Stimulated activated CD8-positive, alpha-beta memory T cell treated with anti-CD3 and anti-CD28 coated beads, Interleukin-4, amount 100 ng/mL, for 4 hours (primary cell): ENCODE measurements at places on chromosomes 16 and 17.

- no peak for DNase-seq
Observed at GRCh38 chr17:4947010-4947410, 1.3 kb downstream of the PFN1 start.

DNA sequence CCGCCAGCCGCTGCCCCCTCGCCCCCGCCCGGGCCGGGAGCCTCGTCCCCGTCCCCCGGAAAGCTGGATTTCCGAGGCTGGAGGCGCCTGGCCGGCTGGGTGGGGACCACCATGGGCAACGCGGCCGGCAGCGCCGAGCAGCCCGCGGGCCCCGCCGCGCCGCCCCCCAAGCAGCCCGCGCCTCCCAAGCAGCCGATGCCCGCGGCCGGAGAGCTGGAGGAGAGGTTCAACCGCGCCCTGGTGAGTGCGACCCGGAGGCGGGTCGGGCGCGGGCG, 266 bp downstream of the FMNL1 start:
- DNase-seq, result no peak

DNA sequence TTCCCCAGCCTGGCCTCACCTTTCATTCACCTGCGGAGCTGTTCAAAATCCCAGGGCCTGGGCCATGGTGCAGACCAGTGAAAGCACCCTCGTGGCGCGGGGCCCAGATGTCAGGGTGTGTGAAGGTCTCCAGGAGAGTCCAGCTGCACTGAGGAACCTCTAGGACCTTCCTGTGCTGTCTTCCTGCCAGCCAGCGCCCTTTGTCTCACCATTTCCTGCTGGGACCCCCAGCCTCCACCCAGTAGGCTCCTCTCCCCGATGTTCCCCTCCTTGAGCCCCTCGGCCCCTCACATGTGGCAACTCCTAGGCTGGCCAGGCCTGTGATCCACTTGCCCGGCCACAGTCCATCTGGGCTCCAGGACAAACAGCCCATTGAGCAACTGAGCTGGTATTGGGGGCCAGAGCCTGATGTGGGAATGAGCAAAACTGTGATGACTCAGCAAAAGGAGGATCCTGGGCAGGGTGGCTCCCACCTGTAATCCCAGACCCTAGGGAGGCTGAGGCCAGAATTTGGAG, 677 bp downstream of the SULT1A2 start:
- DNase-seq, result no peak

DNA sequence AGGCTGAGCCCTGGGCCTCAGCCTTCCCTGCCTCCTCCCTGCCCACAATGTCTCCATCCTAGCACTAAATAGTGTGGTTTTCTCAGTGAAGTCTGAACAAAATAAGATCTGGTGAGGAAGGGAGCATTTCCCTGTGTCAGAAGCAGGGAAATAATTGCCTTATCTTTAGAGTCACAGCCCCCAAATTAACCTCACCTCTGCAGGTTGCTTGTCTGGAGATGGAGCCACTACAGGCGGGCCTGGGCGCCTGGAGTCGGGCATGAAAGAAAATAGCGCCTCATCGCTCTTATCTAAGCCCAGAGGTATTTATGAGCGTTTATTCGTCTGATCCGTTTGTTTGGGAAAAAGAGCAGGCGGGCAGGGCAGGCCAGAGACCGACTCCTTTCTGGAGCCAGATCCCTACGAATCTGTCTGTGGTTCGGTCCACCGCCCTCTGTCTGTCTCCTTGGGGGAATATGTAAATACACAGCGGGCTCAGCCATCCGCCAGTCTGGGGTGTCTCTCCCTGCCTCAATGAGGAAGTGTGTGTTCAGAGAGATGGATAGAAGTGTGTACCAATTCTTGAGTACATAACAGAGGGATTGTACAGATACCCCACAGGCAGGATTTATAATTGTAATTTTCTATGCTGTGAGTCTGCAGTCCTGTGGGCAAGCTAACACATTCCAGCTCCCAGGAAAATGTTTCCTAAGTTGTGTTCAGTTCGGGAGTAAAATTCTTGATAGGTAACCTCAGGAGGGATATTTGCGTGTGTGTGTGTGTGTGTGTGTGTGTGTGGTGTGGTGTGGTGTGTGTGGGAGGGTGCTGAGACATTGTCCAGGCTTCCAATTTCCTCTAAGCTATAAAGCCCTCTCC, 4.3 kb downstream of the HOXB6 start:
- DNase-seq, result no peak

DNA sequence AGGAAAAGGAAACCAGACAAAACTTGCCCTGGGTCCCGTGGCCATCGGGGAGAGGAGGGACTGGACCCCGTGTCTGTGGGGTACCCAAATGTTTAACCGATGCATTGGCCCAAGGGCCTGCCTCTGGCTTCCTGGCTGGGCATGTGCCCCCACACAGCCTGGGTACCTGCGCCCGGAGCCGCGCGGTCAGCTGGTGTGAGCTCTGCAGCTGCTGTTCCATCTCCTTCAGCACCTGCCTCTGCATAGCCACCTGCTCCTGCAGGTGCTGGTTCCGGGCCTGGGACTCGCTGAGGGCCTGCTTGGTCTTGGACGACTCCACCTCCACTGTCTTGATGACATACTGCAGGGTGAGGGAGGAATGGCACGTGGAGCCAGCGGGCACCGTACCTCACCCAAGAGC, 31.9 kb downstream of the KIFC3 start:
- DNase-seq, result no peak

DNA sequence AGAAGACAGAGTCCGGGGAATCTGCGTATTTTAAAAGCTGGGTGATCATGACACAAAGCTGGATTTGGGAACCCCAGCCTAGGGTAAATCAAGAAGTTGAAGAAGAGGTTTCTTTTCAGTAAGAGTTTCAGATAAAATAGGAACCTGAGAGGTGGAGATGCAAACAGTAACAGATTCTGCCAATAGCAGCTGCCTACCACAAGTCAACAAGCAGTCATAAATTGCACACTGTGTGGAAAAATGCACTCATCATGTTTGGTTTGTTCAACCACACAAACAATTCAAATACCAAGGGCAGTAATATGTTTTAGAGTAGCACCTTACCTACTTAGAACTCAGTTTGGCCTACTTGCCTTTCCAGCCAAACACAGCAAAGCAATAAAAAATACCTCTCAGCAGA, 14.0 kb downstream of the MYO1D start:
- DNase-seq, result no peak

- DNase-seq, result no peak
Observed at GRCh38 chr17:75625813-75626486, 7.3 kb upstream of the SMIM5 start.

- no peak for DNase-seq
Observed at GRCh38 chr16:87474566-87474996, 18.2 kb downstream of the ZCCHC14 start.

DNA sequence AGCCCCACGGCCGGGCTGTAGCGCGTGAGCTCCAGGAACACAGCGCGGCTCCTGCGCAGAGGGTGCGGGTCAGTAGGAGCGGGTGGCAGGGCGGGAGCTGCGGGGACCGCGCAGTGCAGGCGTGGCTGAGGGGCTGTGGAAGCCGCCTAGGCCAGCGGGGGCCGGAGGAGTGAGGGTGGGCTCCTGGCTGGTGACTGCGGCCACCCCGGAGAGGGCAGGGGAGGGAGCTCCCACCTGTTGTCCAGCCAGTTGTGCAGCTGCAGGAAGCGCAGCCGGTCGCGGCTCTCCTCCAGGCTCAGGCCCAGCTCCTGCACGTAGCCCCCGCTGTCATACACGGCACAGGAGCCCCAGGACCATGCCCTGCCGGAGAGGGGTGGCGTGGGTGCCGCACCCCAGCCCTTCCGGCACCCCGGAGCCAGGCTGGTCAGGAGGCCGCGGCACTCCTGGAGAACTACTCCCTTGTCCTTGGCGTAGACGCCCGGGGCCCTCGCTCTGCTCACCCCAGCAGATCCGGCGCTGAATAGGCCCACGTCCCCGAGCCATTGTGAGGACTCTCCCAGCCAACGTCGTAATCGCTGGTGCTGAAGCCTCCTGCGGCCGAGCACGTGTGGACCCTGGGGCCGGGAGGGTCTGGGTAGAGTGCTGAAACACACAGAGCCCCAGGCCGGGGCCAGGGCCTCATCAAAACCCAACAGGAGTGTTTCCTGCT, 43.9 kb downstream of the TSC2 start:
- DNase-seq, result no peak

- DNase-seq, result peak; percentile 4
Observed at GRCh38 chr16:19071811-19072777, 4.7 kb downstream of the COQ7 start.

- no peak for DNase-seq
Observed at GRCh38 chr17:12521416-12521815, 144.3 kb upstream of the MYOCD start.

DNA sequence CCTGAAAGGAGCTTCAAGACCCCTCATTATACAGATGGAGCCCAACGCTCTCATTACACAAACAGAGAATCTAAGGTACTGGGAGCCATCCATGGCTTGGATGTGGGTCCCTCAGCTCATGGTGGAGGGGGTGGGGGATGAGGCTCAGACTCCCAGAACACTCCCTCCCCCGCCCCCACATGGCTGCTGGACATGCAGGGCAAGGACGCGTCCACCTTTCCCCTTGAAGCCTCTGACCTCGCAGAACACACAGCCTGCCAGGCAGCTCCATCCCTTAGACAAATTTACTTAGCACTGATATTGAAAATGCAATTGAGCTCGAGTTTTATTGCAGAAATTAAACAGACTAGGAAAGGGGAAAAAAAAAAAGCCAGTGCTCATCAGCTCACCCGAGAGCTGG, 203.9 kb downstream of the ZNF423 start:
- DNase-seq, result no peak

- no peak for DNase-seq
Observed at GRCh38 chr17:56184650-56185049, 31.4 kb downstream of the ANKFN1 start.

DNA sequence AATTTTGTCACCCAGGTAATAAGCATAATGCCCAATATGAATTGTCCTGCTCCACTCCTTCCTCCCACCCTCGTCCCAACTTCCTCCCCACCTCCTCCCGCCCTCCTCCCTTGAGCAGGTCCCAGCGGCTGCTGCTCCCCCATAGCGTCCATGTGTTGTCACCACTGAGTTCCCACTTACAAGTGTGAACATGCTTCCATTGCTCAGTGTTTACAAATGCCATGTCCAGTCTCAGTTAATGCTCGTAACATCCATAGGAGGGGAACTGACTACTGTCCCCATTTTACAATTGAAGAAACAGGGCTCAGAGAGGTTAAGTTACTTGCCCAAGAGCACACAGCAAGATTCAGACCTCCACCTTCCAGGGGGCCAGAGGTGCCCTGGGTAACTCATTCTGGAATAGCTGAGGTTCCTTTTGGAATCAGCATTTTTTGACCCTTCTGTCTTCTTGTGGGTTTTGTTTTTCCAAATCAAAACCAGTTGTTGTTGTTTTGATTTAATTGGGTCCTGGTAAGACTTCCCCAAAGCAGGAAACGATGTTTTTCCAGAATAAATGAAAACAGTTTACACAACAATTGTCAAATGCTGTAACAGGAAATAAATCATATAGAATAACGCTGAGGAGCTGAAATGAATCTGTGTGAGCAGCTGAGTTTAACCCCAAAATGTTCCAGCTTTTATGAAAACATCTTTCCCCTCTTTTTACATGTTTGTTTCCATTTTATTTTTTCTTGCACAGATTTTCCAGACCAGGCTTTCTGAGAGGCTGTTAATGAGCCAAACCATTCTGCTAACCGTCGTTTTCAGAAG, 73.9 kb downstream of the ZDHHC7 start:
- DNase-seq, result no peak

GRCh38 chr16:11669380-11670146, 1.3 kb downstream of the SNN start:
- no peak for DNase-seq

DNA sequence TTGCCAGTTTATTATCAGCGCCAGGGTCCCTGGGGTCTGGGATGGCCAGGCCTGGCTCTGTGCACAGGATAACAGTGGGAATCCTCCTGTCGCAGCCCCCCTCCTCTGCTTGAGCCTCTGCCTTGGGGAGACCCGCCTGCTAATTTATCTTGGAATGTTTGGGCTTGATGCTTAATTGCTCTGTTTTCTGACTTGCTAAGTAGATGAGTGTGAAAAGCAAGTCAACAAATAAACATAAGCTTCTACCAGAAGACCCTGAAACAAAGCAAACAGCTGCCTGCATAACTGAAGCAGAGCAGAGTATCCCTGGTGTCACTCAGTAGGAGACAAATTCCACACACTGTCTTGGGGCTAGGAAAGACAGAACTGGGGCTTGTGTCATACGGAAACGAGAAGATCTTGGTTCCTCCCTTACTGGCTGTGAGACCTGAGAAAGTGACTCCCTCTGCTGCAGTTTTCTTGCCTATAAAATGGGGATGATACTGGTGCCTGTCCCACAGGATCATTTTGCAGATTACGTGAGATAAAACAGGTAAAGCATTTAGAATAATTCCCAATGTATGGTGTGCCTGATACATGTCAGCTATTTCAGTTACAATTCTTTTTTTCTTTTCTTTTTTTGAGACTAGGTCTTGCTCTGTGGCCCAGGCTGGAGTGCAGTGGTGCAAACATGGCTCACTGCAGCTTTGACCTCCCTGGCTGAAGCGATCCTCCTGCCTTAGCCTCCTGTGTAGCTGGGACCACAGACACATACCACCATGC, 44.8 kb upstream of the IRX3 start:
- no peak for DNase-seq

DNA sequence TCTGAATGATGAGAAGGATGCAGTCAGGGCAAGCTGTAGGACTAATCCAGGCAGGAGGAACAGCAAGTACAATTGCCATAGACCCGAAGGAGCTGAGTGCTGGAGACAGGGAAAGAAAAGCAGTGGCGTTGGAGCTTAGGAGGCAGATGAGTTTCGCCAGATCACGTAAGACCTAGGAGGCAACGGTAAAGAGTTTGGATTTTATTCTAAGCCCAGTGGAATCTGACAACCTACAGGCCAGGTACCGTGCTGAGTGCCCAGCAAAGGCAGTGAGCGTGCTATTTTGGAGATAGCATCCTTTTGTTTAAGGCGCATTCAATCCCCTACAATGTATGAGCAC, 1.2 kb downstream of the USP43 start:
- DNase-seq, result no peak

DNA sequence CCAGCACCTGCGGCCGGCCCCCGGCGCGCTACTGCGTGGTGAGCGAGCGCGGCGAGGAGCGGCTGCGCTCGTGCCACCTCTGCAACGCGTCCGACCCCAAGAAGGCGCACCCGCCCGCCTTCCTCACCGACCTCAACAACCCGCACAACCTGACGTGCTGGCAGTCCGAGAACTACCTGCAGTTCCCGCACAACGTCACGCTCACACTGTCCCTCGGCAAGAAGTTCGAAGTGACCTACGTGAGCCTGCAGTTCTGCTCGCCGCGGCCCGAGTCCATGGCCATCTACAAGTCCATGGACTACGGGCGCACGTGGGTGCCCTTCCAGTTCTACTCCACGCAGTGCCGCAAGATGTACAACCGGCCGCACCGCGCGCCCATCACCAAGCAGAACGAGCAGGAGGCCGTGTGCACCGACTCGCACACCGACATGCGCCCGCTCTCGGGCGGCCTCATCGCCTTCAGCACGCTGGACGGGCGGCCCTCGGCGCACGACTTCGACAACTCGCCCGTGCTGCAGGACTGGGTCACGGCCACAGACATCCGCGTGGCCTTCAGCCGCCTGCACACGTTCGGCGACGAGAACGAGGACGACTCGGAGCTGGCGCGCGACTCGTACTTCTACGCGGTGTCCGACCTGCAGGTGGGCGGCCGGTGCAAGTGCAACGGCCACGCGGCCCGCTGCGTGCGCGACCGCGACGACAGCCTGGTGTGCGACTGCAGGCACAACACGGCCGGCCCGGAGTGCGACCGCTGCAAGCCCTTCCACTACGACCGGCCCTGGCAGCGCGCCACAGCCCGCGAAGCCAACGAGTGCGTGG, 1.5 kb downstream of the NTN1 start:
- DNase-seq, result no peak
